ENCODE measurements at places on chromosomes 6 and 20. TPM values are rescaled to one million over a fixed set of nuclear protein-coding genes. Genes with fewer than 3 reads are reported as not detected.

PROKR2 gene
- total RNA-seq: not detected

TPBG gene
- 10.0 TPM for total RNA-seq

ERMARD gene
- 8.1 TPM for total RNA-seq

CYP39A1 gene
- total RNA-seq: 10.5 TPM

IL17F gene
- not detected for total RNA-seq

FAM209B gene
- not detected for total RNA-seq

GNMT gene
- 1.1 TPM for total RNA-seq

COL21A1 gene
- total RNA-seq: 48.1 TPM

GNAS-AS1 gene
- total RNA-seq: 0.79 TPM

CST5 gene
- total RNA-seq: not detected

LY86 gene
- total RNA-seq: 1.6 TPM

DLL1 gene
- 9.4 TPM for total RNA-seq

HLA-DQB2 gene
- 1.9 TPM for total RNA-seq

ZNF343 gene
- total RNA-seq: 4.7 TPM

WFDC2 gene
- total RNA-seq: not detected

GPR63 gene
- total RNA-seq: 0.31 TPM

CLPSL1 gene
- total RNA-seq: not detected

APOBEC2 gene
- 139 TPM for total RNA-seq

HLA-DPB1 gene
- 346 TPM for total RNA-seq

YTHDF1 gene
- 21.8 TPM for total RNA-seq

DBNDD2 gene
- 209 TPM for total RNA-seq

PHACTR1 gene
- total RNA-seq: 88.2 TPM

NDRG3 gene
- 29.9 TPM for total RNA-seq

AVP gene
- not detected for total RNA-seq

FERMT1 gene
- 1.3 TPM for total RNA-seq

Measured in heart left ventricle (tissue), 16 donors.